ENCODE measurements at places on chromosomes 5 and 9.
A peak's percentile ranks its signal among the peaks of the same experiment; 100 is the strongest.

DNA sequence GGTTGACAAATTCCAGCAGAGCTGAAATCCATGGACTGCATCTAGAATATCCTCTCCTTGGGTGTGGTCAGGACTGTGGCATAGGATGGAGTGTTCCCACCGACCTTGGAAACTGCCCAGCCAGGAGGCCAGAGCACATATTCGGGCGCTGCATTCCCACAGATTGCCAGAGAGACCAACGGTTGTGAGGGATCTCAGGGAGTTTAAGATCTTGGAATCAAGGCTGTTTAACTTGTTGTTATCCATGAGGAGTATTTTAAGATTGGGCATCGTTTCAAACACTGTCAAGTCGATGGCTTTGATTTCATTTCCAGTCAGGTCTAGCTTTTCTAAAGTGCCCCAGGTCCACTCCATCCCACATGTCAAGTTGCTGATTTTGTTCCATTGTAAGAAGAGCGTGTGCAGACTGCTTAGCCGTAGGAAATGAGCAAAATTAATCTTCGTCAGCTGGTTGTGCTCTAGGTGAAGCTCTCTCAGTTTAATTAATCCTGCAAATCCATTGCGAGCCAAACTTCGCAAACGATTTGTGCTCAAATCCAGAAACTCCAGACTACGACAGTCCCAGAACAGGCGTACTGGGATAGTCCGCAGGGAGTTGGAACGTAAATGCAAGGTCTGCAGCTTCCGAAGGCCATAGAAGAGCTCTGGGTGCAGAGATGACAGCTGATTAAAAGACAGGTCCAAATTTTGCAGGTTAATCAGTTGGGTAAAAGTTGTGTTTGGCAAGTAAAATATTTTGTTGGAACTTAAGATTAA is 1.5 kb downstream of the LRRTM2 start:
- DNase-seq: no peak

GRCh38 chr5:152883066-152883775 is 478.1 kb upstream of the NMUR2 start:
- no peak for DNase-seq

GRCh38 chr9:12989669-12990068 is 214.8 kb downstream of the LURAP1L start:
- no peak for DNase-seq

- no peak for DNase-seq
Observed at GRCh38 chr5:96614110-96614691, 48.0 kb upstream of the CAST start.

DNA sequence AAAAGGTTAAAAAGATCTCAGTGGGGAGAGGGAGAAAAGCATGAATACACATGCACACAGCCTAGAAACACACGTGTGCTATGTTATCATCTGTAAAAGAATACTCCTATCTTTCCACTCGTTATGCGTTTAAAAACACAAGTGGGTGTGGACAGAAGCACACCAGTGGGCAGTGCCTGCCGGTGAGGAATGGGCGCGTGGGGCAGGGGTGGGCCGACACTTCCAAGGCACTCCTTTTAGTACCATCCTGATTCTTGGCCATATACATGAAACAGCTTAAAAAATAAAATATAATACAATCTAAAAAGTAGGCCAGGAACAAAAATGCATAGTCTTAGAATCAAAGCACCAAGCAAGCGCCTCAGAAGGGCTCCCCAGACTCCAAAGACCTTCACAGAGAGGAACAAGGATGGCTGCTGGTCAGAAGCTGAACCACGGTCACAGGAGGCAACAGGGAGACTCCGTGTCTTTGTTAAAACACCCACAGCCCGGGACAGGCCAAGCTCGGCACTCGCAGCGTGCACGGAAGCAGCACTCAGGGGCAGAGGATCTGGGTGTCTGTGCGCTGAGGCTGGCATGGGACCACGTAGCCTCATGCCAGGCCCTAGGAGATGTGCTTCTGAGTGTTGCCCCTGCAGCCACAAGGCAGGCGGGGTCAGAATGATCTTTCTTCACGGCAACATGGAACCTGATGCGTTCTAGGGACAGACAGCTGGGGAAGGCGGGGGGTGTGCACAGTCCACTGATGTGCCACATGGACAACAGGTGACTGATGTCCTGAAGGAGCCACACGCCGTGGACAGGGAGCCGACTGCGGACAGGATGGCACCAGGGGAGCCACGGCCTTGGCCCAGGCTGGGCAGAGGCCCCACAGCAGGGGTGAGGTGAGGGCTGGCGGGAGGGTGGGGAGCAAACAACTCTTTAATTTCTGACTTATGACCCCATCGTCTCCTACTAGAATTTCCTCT is 15.9 kb downstream of the BRD9 start:
- no peak for DNase-seq

GRCh38 chr9:108244686-108245085 is 611.1 kb downstream of the ACTL7B start:
- DNase-seq: no peak

DNA sequence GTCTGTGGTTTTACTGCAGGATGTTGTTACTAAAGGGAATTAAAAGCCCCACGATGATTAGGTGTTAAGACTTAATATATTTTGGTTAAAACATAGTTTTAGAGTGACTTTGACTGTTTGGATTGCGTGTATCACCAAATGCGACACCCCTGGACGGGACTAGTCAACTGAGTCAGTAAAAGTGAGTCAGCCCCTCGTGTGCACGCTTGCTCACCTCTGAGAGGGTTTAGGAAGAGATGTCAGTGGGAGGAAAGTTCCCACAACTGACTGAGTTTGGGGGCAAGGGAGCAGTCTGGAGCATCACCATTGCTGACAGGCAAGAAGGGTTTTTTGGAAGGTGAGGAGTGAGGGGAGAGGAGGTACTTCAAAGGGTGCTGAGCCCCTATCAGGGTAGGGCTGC is 14.4 kb upstream of the DMRT3 start:
- no peak for DNase-seq

DNA sequence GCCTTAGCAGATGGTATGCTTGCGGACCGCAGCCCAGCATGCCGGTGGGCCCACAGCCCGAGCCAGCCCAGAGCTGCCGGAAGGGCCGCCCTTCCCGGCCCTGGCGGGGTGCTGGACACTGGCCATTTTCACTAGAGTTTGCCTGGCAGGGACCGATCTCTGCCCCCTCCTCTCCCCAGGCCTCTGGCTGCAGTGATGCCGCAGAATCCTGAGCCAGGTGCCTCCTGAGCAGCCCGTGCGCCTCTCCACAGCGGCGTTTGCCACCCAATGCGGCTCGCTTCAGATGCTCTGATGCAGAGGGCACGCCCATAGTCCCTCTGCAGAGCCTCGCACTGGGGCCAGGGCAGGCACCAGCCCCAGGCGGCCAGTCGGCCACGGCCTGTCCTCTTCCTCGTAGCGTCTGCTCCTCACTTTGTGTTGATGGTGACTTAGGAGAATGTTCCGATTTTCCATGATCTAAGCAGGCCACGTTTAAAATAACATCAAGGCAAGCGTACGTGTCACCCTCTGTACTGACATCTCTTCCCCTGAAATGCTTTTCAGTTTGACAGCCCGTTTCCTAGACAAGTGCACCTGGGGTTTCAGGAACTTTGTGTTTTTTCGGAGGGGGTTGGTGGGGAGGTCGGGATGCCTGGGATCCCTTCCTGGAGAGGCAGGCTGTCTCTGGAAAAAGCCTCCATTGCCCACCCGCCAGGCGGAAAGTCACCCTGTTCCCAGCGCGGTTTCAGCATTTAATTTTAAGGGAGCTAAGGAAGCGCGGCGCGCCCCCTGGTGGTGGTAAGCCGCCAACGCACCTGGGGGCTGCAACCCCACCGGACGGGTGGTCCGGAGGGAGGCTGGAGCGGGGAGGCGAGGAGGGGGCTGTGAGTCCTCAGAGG is 29.8 kb upstream of the HMCN2 start:
- DNase-seq: peak; percentile 42

DNA sequence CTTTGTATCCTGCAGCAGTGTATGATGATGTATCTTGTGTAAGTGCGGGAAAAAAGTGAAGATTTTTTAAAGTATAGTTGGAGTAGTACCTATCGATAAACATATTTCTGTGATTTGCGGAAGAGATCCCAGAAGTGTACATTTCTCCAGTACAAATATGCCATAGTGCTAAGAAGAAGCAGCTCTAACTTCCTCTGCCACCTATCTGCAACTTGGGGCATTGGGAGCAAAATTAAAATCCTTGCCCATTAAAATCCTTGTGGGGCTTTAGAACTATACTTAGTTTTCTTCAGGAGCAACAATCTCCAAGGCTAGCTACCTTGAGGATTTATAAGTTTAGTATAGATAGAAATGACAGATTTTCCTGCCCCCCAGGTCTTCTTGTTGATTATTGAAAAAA is 123.7 kb downstream of the VCAN start:
- no peak for DNase-seq

DNA sequence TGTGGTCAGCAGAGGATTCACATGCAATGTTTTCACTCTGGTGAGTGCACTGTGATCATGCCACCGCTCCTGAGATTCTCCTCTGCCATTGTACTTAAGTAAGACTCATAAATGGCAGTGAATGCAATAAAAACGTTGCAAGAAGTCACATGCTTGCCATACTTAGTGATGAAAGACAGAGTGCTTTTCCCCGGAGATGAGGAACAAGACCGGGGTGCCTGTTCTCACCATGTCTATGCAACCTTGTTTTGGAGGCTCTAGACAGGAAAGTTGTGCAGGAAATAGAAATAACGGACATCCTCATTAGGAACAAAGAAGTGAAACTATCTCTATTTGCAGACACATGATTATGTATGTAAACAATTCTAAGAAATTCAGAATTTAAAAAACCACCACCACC is 84.7 kb upstream of the IRX2 start:
- no peak for DNase-seq

DNA sequence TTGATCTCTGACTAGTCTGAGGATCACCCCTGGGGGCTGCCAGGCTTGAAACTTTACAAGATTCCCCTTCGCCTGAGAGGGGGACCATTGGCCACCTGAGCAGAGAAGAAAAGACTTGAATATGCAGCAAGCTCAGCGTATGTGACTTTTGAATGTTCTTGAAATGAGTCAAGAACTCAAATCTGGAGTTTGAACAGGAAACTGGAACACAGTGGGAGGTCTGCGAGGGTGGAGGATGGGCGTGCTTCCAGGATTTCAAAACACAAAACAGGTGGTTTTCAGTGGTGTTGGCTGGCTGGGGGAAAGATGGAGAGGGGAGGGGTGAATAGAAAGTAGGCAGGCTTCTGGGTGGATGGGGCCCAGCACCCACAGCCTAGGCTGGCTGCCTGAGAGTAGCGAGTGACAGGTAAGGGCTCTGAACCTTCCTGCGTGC is 40.6 kb downstream of the TMEM174 start:
- DNase-seq: no peak

DNA sequence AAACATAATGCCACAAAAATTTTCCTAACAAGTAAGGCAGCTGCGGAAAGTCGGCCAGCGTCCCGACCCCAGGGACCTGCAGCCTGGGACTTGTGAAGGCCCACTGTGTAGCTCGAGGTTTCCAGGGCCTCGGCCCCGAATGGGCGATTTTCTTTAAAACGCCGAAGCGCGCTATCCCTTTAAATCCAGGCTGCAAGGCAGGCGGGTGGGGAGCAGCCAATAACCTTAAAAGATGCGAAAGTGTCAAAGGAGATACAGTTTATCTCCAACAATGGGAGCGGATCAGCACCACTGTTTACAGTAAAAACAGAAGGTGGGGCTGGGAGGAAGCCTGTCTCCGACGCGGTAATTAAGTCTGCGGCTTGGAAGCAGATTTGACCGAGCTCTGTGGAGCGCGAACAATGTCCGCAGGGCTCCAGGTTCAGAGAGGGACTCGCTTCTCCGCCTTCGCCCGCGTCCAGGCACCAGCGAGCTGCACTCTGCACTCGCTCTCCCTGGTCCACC is 1.7 kb upstream of the ZSWIM6 start:
- no peak for DNase-seq

GRCh38 chr9:86471171-86471815 is 117.1 kb upstream of the TUT7 start:
- no peak for DNase-seq

DNA sequence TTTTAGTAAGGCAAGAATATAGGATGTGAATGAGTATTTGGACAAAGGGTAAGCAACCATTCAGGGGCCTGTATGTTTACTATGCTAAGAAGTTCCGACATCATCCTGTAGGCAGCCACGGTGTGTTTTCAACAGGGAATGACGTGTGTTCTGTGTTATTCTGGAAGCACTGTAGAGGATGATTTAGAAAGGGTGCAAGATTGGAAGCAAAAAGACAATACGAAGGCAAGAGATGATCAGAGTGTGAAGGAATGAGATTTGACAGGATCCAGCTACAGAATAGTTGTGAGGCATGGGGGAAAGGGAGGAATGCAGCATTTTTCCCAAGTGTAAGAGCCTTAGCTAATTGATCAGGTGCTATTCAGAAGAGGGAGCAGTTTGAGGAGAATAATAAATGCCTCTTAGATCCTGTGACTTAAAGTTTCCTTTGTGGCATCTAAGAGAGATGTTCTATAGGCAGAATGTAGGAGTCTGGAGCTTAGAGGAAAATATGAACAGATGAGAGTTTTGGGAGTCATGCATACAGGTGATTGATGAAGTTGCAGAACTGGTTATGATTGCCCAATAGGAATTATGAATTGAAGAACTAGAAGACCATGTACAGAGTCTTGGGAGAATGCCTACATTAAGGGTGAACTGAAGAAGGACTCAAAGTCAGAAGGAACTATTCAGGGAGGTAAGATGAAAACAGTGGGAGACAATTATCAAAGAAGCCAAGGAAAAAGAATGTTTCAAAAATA is 2.5 kb downstream of the SMC5 start:
- DNase-seq: no peak

DNA sequence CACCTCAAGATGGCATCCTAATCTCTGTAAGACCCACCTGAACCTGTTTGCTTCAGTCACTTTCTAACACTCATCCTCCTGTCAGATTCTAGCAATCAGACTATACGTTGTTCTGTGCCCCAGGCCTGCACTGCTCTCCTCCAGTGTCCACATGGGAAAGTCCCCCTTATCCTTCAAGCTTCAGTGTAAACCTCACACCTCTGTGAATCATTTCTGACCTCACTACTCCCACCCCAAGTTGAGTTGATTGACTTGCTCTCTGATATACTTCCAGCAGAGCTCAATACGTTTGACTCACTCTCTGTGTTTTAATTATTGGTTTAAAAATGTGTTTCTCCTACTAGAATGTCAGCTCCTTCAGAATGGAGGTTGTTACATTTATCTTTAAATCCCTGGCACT is 240.2 kb downstream of the FBXL17 start:
- no peak for DNase-seq

GRCh38 chr5:142864290-142865260 is 94.4 kb downstream of the ARHGAP26 start:
- DNase-seq: no peak

GRCh38 chr5:76269259-76269931 is 133.7 kb upstream of the IQGAP2 start:
- no peak for DNase-seq

DNA sequence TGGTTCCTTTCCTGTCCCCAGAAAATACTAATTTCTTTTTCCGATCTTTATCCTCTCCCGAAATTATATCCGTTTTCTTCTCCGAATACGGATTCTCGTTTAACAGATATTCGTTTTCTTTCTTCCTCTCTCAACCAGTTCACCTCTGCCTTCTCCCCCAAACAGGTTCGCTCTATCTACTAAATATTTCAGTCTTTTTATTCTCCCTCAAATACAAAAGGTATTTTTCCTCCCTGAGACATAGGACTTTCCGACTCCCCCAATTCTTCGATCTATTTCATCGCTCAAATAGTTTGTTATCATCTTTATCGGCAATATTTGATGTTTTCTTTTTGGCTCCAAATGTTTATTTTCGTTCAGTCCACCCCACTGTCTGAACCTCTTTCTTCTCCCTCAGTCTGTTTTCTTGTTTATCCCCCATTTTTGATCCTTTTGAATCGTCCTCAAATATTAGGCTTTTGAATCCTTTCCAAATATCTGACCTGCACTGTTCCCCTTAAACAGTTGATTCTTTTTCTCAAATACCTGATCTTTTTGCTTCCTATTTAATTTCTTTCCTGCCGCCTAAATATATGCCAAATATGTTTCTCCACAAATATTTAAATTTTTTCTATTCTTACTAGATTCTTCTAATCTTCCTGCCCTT is 4.4 kb downstream of the PITX1 start:
- DNase-seq: no peak
